ENCODE measurements at places on chromosomes 6 and 20.
A peak's percentile ranks its signal among the peaks of the same experiment; 100 is the strongest.

- no peak for DNase-seq
Measured at GRCh38 chr20:17663040-17663399, 19.0 kb downstream of the RRBP1 start.

- DNase-seq, result no peak
Measured at GRCh38 chr20:37755665-37756064, 61.8 kb downstream of the CTNNBL1 start.

GRCh38 chr6:151240036-151240685 is 394 bp downstream of the AKAP12 start:
- DNase-seq, result peak; percentile 93

- no peak for DNase-seq
Measured at GRCh38 chr6:100115407-100116101, 121.5 kb upstream of the MCHR2 start.

GRCh38 chr6:136173519-136174507 is 76.3 kb downstream of the MTFR2 start:
- no peak for DNase-seq

GRCh38 chr20:20547221-20547875 is 165.1 kb downstream of the RALGAPA2 start:
- no peak for DNase-seq

DNA sequence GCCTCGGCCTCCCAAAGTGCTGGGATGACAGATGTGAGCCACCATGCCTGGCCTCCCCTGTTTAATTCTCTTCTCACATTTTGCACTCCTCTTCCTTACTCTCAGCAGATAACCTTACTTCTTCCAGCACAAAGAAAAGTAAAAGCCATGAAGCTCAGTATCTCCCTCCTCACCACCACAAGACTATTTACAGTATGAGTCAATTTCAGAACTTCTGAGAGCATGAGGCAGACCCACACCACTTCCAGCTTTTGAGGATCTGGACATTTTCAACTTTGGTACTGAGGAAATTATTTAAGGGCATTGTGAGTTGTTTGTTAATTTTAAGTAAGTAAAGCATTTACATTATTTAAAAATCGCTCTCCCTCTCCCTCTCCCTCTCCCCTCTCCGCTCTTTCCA is 8.0 kb upstream of the SNX3 start:
- DNase-seq, result peak; percentile 83

- no peak for DNase-seq
Measured at GRCh38 chr6:170144571-170145271, 146.2 kb downstream of the DLL1 start.

DNA sequence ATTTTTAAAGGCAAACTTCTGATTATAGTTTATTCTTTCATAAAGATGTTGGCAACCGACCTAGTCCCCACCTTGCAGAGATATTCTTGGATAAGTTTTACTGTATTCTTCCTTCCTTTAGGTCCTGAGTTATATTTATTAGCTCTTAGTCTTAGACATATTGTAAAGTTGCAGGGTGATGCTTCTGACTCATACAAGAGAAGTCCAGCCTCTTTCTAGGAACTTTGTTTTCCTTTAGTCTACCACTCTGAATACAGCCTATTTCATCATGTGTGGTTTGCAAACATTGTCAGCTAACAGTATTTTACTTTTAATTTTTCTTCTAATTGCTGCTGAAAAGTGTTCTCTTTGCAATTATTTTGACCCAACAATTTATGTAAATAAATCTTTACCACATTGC is 686.7 kb downstream of the COL12A1 start:
- peak; percentile 72 for DNase-seq

DNA sequence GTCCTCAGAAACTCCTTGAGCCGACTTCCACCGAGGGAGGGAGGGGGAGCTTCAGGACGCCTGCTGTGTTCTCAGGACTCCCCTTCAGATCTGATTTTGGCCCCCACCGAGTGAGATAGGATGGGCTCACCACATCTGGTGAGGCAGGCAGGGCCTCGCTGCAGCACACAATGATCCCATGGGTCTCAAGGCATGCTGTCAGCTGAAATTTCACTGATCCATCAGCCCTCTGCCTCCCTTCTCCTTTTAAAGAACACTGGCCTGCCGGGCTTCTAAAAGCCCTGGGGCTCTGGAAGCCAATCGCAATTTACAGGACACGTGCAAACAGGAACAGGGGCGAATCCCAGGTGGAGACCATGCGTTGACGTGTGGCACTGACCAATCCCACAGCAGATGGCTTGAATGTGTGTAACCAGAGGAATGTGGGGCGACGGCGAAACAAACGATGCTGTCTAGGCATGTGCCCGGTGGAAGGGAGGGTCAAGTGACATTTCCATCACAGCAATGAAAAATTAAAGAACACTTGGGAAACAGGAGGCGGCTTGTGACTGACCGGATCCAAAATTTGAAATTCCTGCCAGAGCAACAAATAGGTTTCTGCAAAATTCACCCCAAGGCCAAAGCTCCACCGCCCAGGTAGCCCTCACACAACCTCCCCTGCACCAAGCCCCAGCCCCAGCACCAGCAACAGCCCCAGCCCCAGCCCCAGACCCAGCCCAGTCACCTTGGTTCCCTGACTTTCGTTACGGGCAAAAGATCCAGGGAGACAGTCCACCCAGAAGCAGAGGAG is 167.1 kb upstream of the ZNF337 start:
- DNase-seq, result peak; percentile 47

- no peak for DNase-seq
Measured at GRCh38 chr6:157909282-157909664, 72.4 kb upstream of the SYNJ2 start.

DNA sequence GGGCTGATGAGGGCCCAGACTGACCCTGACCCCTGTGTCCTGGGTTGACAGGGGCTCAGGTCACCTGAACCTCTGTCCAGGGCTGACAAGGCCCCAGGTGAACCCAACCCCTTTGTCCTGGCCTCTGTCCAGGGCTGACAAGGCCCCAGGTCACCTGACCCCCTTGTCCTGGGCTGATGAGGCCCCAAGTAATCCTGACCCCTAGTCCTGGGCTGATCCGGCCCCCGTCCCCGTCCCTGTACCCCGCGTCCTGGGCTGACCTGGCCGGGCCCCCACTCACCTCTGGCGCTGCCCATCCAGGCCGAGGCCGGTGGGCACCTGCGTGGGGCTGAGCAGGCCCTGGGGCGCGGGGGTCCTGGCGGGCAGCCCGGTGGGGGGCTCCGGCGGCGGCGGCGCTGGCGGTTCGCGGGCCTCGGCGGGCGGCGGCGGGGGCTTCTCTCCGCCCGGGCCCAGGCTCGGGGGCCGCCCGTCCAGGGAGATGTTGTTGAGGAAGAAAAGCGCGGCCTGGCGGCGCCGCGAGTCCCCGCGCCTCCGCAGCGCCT is 379 bp downstream of the CABLES2 start:
- no peak for DNase-seq

DNA sequence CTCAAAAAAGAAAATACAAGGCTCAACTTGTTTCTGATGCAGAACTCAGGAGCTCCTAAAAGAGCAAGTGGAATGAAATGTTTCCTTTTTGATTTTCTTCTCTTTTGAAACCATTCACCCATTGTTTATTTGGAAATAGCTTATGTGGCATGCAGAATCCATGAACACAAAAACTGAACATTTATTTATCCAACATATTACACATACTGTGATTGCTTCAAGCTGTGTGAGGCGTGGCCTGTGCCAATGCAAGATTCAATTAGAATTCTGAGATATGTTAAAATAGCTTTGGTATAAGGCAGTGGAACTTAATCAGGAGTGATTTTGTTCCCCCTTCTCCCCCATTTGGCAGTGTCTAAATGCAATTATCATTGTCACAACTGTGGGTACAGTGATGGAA is 45.9 kb upstream of the CARMIL1 start:
- DNase-seq, result no peak

DNA sequence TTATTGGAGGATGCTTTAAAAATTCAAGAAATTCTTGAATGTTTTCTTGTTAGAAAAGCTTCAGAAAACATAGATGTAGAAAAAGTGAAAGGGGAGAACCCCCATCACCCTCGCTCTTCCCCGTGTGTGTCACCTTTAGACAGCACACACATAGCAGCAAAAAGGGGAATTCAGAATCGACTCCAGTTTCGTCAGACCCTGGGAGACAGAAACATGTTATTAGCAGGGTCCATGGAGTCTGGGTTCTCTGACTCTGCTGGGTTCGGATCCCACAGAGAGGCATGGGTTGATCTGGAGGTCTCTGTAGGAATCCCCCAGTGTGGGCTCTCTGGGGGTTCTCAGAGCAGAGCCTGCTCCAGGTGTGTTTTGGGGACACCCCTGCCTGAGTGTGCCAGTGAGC is 43.7 kb downstream of the ARHGAP40 start:
- no peak for DNase-seq

DNA sequence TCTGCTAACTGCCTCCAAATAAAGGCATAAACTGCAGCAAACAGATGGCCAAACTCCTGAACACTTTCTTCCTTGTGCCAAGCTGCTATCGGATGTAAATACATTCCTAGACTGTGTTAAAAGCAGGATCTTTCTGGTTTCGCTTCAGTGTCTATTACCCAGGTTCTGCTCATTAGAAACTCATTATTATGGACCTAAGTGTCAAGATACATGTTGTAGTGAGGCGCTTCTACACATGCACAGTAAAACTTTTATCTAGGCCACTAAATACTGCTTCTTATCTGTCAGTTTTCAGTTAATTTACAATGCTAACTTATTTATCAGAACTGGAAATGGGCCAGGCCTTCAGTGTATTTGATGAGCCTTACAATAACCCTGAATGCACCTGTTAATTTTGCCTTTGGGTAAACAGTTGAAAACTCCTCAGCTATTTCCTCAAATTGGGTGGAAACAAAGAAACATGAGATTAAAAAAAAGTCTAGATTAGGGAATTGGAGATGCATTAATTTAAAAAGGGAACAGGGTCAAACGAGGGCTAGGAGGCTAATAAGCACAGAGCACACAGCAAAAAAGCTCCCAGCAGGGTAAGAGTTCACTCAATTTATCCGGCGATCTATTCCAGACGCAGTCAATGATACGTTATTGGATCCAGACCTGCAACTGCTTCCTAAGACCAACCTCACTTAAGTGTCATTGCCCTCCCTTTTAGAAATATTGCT is 240.6 kb downstream of the FOXC1 start:
- no peak for DNase-seq

DNA sequence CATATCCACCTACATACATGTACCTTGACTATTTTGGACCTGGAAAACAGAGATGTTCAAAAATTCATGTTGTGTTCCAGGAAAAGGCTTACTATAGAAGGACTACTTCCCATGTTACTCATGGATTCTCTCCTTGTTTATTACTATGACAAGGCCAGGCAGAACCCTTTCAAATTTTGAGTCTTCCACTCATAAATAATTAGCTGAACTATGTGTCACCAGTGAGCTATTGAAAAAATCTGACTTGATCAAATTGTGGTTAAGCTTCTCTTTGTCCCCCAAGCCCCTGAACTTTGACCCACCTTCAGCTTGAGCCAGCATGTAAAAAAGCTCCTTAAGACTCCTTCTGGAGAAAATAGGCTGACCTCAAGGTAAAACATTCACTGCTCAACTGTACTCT is 1142.8 kb upstream of the EYS start:
- no peak for DNase-seq

GRCh38 chr6:111068109-111068865 is 19.0 kb upstream of the SLC16A10 start:
- DNase-seq, result no peak

DNA sequence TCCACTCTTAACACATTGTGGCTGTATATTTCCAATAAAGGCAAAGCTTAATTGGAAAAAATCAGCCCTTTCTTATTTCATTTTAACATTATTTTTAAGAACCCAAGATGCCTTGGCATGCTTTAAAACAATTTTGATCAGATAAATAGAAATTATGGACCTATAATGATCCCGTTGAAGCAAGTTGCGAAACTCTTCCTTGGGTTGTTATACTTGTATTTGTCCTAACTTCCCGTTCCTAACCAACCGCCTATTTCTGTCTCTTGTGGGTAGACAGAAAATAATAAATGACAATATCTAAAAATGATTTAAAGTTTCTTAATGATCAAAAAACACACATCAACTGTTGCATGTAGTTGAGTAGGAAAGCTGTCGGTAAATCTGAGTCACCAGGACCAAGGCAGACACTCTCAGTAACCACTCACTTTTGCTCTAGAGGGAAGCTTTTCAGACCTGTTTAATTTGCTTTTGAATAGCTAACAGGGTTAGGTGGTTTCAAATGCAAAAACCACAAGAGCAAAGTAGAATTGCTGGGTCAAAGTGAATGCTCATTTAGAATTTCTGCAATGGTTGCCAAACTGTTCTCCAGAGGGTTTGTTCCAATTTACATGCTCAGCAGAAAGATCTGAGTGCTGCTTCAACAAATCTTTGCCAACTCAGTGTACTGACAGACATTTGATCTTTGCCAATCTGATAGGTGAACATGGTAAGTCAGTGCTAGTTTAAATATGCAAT is 34.2 kb upstream of the KCNK5 start:
- no peak for DNase-seq

DNA sequence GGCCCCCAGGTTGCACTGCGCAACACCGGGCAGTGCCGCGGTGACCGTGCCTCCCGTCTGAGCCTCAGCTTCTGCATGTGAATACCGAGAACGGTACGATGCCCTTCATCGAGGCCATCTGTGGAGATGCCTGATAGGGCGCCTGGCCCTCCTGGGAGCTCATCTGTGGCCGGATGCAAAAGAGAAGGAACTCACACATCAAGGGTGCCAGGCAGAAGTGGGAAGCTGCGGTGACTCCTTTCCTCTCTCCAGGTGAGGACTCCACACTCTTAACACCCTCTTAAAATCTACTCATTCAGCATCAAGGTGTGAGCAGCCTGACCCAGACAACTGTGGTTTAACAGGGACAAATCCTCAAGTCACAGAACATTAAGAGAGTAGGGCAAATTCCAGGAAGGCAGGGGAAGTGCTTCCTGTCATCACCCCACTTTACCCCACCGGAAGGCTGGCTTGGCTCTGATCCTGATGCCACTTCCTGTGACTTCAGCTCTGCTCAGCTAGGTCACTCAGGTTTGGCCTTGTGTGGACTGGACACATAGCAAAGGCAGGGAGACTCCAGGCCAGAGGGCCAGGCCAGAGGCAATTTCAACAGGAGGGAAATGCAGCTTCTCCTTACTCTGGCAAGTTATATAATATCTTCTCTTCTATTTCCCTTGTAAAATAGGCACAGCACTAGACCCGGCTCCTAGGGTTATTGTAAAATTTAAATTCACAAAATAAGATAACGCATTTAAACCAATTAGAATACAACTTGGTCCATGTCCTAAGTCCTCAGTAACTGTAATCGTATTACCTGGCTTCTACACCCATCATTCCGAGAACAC is 69.4 kb downstream of the CPNE5 start:
- peak; percentile 64 for DNase-seq

DNA sequence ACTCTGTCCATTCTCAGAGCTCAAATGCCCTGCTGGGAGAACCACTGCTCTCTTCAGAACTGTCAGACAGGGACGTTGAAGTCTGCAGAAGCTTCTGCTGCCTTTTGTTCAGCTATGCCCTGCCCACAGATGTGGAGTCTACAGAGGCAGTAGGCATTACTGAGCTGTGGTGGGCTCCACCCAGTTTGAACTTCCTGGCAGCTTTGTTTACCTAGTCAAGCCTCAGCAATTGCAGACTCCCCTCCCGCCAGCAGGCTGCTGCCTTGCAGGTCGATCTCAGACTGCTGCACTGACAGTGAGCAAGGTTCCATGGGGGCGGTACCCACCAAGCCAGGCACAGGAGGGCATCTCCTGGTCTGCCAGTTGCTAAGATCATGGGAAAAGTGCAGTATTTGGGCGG is 21.8 kb upstream of the UFL1 start:
- DNase-seq, result no peak

- peak; percentile 81 for DNase-seq
Measured at GRCh38 chr20:33539129-33539528, 49.2 kb downstream of the CBFA2T2 start.

GRCh38 chr6:56804996-56805395 is 149.9 kb upstream of the BEND6 start:
- no peak for DNase-seq

Measured in osteoblast (primary cell).